Suppressor macrophage treated with lipopolysaccharide for 1 hour (primary cell): ENCODE measurements at places on chromosomes 16 and 17.

DNA sequence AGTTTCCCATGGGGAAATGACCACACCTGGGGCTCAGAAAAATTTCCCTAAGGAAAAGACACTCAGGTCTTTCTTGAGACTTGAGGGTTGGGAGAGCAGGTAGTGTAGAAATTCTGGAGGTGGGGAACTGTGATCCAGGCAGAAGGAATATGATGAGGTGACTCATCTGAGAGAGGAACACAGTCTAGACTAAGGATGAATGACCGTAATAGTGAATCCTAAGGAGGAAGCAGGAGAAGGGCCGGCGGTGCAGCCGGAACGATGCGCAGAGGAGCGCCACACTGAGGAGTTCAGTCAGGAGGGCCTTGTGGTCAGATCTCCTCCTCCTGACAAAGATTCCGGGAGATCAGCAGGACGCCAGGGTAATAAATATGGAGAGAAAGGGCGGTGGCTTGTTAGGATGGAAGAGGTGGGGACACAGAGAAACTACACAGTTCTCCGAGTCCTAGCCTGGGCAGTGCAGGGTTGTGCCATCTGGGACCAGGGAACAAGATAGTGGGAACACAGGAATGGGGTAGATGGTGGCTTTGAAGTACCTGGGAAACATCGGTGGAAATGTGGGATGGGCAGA lies 135.6 kb downstream of the PARN start:
- DNase-seq = no peak

DNA sequence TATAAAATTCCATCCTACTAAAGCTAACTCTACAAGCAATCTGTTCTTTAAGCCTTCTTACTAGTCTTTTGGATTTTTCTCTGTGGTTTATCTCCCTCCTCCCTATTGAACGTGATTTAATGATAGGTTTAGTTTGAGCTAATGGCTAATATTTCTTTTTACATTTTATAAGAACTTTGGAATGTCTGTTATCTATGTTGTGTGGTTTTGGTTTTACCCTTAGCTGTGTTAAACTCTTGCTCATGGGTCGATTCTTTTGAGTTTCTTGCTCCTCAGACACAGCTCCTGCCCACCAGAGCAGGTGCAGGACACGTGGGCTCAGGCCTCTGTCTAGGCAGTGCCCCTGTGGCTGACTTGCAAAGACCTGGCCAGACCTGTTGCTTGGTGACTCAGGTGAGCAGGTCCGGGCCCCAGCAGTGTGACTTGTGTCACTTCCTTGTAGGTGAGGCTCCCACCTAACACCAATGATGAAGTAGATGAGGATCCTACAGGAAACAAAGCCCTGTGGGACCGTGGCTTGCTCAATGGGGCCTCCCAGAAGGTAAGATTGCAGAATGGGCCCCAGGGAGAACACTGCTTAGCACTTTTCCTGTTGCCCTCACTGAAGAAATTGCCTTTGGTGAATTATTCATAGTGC lies 45.1 kb downstream of the SF3B3 start:
- DNase-seq = no peak

DNA sequence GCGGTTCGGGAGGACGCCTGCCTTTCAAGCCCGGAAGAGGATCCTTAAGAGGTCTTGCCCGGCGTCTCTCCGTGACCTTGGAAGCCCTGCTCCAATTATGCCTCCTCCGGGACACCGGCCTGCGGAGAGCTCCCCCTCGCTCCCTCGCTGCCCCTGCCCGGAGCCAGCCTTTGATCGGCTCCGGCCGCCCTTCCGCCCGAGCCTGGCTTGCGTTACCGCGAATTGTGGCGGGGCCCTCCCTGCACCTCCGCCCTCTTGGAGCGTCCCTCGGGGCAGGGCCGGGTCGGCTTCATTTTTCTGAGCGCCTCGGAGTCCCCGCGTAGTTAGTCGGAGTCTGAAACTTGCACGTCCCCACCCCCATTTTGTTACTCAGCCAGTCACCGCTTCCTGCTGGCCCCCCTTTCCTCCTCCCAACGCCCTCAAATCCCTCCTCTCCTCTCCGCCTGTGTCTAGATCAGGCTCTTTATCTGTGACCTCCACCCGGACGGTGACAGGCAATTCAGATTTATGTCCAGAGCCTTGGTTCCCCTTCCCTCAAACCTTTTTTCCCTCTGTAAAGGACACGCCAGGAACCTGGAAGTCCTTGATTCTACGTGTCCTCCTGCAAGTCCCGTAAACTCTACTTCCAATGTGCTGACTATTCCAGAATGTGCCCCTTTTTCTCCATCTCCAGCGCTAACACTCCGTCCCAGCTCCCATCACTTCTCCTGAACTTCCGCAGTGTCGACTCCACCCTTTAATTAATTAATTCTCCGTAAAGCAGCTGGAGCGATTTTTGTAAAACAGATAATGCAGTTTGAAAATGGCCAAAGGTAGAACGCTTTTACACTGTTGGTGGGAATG lies 569 bp upstream of the RABEP2 start:
- peak; percentile 81 for DNase-seq

GRCh38 chr17:6456914-6457687 lies 12.8 kb downstream of the PIMREG start:
- peak; percentile 78 for DNase-seq

- DNase-seq = peak; percentile 29
These were observed 7.3 kb downstream of the GNA13 start for GRCh38 chr17:65049085-65049756.

DNA sequence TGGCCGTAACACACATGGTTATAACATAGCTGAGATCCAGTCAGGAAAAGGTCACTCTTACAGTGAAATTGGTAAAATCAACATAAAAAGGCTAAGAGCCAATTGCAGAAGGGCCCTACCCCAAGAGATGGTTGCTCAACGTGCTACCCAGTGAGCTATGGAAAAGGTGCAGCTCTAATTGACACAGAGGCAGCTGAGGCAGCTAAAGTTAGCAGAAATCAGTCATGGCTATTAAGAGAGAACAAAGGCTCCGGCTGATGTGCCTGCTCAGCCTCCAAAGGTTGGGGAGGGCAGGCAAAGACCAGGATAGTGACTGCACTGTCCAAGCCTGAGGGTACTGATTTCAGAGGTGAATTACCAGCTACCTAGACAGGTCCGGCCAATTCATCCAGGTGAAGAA lies 76.5 kb upstream of the ATP2A3 start:
- no peak for DNase-seq

DNA sequence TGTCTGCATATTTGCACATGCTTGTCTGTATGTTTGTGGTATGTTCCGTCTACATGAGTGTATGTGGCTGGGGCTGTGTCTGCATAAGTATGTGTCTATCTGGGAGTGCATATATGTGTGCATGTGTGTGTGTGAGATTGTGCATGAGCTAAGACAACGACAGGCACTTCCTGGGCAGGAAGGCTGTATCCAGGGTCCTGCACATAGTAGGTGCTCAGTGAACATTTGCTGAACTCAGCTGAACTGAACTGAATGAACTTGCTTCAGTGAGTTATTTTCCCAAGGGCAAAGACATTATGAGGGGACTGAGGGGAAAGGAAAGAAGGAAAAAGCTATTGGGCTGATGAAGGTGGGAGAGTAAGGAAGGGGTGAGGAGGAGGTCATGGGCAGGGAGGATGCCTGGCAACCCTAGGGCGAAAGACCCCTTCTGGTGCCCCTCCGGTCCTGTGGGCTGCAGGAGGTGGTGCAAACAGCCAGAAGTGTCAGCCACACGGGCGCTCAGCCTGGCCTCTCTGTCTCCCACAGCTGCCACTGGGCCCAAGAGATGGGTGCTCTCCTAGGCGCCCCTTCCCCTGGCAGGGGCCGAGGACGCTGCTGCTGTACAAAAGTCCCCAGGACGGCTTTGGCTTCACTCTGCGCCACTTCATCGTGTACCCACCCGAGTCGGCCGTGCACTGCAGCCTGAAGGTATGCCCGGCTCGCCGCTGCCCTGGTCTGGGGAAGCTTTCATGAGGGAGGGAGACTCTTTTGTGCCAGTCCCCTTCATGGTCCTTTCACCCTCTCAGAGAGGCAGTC lies 29.5 kb downstream of the ARHGAP23 start:
- no peak for DNase-seq

DNA sequence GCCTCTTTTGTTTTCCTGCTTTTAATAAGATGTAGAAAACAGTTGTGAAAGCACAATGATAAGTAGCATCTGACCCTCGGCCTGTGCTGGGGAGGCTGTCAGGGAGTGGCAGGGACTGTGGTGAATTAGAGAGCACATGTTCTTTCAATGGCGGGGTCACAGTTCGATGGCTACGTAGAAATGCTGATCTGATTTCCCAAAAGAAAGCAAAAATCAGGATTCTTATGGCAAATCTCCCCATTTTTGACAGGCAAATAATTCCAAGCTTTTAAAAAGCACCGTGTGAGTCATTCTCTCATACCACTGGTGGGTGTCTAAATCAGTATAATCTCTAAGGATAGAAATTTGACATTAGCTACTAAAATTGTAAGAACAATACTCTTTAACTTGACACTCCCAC lies 4.2 kb upstream of the MAPK7 start:
- no peak for DNase-seq
